Iris pigment epithelial cell (primary cell): ENCODE measurements at places on chromosomes 5 and 9.
A peak's percentile ranks its signal among the peaks of the same experiment; 100 is the strongest.

- peak; percentile 6 for DNase-seq
Measured at GRCh38 chr5:10201223-10201868, 48.3 kb downstream of the ATPSCKMT start.

GRCh38 chr9:19430201-19430760, 21.5 kb downstream of the ACER2 start:
- no peak for DNase-seq

GRCh38 chr5:8686707-8687106, 817.8 kb downstream of the MTRR start:
- DNase-seq: peak; percentile 5

DNA sequence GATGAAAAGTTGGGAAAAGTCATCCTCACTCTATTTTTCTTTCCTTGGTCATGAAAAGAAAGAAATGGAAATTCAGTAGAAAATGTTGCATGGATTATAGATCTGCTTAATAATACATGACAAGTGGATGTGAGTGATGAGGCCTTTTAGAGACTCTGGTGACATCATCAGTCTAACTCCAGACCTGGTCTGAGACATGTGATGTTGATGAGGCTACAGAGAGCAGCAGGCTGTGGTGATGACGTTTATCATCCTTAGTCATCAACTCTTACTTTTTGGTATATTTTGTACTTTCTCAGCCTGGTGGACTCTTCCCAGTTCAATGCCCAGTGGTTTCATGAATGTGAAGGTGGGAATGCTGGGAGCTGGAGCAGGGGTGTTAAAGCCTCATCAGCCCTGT, 116.4 kb downstream of the TTLL11 start:
- DNase-seq: peak; percentile 74

- no peak for DNase-seq
Measured at GRCh38 chr5:27475063-27475462, 436.7 kb upstream of the CDH9 start.

- DNase-seq: peak; percentile 50
Measured at GRCh38 chr9:121559183-121559582, 59.5 kb upstream of the GGTA1 start.

GRCh38 chr9:123590499-123590898, 234.5 kb downstream of the CRB2 start:
- DNase-seq: no peak

GRCh38 chr5:168301593-168302390, 10.3 kb downstream of the WWC1 start:
- no peak for DNase-seq

DNA sequence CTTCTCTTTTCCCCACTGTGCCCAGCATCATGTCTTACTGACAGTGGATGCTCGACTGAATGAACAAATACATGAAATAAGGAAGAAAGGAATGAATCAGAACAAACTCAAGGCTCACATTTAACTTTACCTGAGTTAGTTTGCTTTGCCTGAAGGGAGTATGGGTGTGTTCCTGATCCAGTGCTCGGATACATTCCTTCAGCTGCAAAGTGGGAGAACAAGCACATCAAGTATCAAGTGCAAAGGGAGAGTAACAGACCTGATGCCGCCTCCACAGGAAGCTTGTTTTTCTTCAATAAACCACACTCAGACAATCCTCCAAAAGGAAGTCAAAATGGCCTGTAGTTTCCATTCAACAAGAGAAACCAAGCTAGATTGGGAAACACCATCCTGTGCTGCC, 66.1 kb downstream of the KIF24 start:
- DNase-seq: no peak

- no peak for DNase-seq
Measured at GRCh38 chr5:157594675-157595459, 19.3 kb upstream of the ADAM19 start.

DNA sequence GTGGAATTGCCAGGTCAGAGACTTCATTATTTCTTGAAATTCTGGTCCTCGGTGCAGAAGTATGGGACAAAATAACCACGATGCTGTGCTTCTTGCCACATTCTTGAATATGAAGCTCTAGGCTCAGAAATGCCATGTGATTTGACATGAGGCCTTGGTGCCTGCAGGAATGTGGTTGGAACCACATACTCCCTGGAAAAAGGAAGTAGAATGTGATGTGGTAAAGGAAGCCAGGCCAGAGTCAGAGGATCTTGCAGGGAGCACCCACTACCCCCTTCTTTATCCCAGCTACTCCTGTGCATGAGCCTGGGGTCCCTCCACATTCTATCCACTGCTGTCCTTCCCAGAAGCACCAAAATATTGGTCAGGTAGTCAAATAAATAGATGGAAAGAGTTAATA, 80.9 kb downstream of the FOXD1 start:
- peak; percentile 44 for DNase-seq

GRCh38 chr5:157718519-157718918, 12.7 kb upstream of the THG1L start:
- peak; percentile 79 for DNase-seq

- DNase-seq: no peak
Measured at GRCh38 chr5:98810206-98810605, 36.7 kb downstream of the RGMB start.

DNA sequence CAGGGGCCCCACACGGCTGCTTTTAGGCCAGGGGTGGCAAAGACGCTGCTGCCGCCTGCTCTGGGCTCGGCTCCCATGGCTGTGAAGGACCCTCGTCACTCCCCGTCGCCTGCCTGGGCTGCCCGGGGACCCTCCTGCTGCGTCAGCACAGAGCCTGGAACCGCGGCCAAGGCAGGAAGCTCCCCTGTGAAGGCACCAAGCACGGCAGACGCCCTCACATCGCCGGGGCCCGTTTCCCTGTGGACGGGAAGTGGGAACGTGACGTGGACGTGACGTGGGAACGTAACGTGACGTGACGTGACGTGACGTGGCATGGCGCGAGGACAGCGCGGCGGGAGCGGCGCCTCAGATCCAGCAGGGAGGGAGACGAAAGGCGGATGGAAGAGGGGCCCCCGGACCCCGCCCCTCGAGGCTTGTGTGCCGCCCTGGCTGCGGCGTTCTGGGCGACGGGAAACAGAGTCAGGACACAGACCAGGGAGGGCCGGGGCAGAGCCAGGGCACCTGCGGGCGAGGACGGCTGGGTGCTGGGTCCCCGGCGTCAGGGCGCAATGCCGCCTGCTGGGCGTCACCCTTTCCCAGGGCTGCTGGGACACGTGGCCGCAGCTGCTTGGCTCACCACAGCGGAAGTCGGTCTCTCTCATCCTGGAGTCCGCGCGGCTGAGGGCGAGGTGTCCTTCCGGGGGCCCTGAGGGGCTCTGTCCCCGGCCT, 53.1 kb downstream of the MRPL36 start:
- DNase-seq: no peak

- peak; percentile 73 for DNase-seq
Measured at GRCh38 chr5:150034662-150035061, 34.1 kb downstream of the HMGXB3 start.

DNA sequence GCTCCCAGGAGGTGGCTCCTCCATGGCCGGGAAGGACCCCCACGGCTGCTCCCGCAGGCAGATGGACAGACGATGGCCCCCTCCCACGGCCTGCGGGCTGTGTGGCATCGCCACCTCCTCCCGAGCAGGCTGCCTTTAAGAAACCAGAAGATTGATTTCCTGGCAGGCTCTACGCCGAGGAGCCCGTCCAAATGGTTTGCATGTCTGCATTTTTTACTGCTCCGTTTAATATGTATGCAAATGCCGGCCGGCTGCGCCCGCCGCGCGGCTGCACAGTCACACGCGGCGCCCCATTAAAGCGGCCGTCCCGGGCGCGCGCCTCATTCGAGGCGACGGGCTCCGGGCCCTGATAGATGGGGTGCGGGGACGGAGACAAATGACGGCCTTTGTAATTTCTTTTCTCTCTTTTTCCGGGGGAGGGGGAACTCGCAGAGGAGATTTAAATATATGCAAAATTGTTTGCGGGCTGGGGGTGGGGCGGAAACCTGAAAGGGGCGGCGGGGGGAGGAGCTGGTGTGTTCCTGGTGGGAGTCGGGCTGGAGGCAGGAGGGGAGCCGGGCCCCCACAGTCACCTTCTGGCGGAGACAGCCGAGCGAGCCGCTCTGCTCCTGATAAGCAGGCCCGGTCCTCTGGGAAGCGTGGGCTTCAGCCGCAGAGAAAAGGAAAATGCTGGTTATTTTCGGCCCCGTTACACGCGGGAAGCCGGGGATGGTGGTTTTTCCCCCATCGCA, 158.7 kb upstream of the IER5L start:
- DNase-seq: peak; percentile 69

DNA sequence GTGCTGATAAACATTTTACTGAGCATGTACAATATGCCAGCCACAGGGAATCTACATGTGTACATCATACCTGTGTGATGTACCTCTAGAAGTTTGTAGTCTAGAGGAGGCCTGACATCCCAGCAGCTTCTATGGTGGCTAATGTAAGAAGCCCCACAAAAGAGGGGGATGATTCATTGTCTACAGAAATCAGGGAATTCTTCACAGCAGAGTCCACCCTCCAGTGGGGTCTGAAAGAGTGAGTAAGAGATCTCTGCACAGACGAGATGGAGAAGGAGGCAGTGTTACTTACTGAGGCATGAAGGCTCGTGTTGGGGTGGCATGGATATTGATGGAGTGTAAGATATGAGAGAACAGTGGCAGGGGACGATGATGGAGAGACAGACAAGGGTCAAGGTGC, 103.0 kb downstream of the NTRK2 start:
- DNase-seq: no peak

DNA sequence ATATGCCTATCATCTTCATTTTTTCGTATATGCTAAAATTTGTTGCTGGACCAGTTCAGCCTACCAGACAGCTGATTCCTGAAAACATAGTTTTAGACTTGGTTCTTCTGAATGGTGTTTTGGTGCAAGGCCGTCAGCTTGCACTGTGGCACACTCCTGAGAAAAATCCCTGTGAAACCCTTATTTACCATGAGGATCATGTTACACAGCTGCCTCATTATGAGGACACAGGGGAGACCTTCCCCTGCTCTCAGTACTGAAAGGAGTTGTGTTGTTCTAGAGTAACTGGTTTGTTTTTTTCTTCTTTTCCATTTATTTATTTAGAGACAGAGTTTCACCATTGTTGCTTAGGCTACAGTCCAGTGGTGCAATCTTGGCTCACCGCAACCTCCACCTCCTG, 37.6 kb downstream of the MAST4 start:
- no peak for DNase-seq

DNA sequence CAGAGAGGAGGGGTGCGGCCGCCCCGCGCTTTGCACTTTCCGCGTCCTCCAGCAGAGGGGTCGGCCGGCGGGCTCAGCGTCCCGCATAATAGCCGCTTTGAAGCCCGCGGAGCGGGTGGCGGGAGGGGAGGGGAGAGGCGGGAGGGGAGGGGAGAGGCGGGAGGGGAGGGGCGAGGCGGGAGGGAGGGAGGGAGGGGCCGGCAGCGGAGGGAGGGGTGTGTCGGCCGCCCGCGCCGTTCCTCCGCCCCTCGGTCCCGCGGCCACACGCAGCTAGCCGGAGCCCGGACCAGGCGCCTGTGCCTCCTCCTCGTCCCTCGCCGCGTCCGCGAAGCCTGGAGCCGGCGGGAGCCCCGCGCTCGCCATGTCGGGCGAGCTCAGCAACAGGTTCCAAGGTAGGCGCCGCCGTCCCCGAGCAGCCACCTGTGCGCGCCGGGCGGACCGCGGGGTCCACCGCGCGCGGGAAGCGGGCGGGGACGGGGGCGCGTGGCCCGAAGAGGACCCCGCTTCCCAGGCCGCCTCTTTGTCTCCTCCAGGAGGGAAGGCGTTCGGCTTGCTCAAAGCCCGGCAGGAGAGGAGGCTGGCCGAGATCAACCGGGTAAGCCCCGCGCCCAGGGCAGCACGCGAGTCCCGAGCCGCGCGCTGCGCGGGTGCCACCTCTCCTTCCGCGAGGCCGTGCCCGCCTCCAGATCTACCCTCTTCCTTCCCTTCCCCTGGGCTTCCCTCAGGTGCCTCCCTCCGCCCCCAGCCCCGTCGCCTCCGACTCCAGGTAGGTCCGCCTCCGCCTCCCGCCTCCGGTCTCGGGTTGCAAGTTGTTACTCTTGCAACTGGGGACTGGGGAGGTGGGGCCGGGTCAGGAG, at the start of gene AIF1L:
TSS of gene AIF1L (plus strand) at position 263 of the 857 bp plus-strand sequence. CDS start at position 362, 99 bp downstream.
- DNase-seq: peak; percentile 11

- DNase-seq: no peak
Measured at GRCh38 chr9:38214432-38214831, 145.4 kb upstream of the SHB start.
